ENCODE measurements at places on chromosomes 5 and 9. TPM values are rescaled to one million over a fixed set of nuclear protein-coding genes. Genes with fewer than 3 reads are reported as not detected.

TPPP gene
- 0.03 TPM for total RNA-seq

PWWP2A gene
- 27.3 TPM for total RNA-seq

ACOT12 gene
- total RNA-seq = not detected

GGTA1 gene
- total RNA-seq = not detected

SV2C gene
- total RNA-seq = not detected

TRAPPC13 gene
- 19.1 TPM for total RNA-seq

LMX1B gene
- total RNA-seq = 12.2 TPM

OR1Q1 gene
- total RNA-seq = not detected

PTAR1 gene
- 85.5 TPM for total RNA-seq

RMRP gene
- total RNA-seq = 17,072 TPM

FAM78A gene
- total RNA-seq = 2.4 TPM

SLC6A19 gene
- total RNA-seq = not detected

ZMAT2 gene
- total RNA-seq = 62.4 TPM

C9orf50 gene
- total RNA-seq = not detected

CSNK1A1 gene
- total RNA-seq = 204 TPM

SLC24A2 gene
- total RNA-seq = not detected

ADCY2 gene
- 6.5 TPM for total RNA-seq

TAF1L gene
- not detected for total RNA-seq

PCDHB13 gene
- total RNA-seq = 3.2 TPM

PAEP gene
- not detected for total RNA-seq

SH2D3C gene
- 1.4 TPM for total RNA-seq

LAMC3 gene
- total RNA-seq = not detected

KIF4B gene
- 0.02 TPM for total RNA-seq

PITX1 gene
- 38.5 TPM for total RNA-seq

MEIKIN gene
- not detected for total RNA-seq

GEMIN5 gene
- total RNA-seq = 47.7 TPM

PIP5KL1 gene
- 0.20 TPM for total RNA-seq

FYB1 gene
- total RNA-seq = 0.05 TPM

LEAP2 gene
- total RNA-seq = 1.2 TPM

MAP1B gene
- total RNA-seq = 19.0 TPM

CDX1 gene
- total RNA-seq = not detected

RANBP3L gene
- total RNA-seq = 0.73 TPM

IL7R gene
- total RNA-seq = not detected

SLC6A18 gene
- not detected for total RNA-seq

PCDHAC1 gene
- not detected for total RNA-seq

TXNDC8 gene
- not detected for total RNA-seq

PRDM12 gene
- 31.8 TPM for total RNA-seq

SOWAHA gene
- total RNA-seq = 0.08 TPM

GADD45G gene
- 23.5 TPM for total RNA-seq

SPAG8 gene
- total RNA-seq = 0.20 TPM

HAUS6 gene
- total RNA-seq = 44.7 TPM
